Fibroblast of upper back skin (primary cell): ENCODE measurements at places on chromosomes 4 and X.

DNA sequence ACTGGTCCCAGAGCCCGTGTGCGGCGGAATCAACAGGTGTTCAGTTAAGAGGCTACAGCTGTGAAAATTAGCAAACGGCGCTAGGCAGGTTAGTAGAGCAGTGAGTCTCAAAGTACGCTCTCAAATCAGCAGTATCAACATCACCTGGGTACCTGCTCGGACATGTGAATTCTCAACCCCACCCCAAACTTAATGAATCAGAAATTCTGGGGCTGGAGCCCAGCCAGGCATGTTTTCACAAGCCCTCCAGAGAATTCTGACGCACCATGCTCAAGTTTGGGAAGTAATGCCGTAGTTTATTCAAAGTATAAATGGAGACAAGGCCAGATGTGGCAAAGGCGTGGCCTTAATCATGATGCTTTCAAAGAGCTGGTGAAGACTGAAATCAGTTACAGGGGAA, 58.2 kb upstream of the PTCHD1 start:
- no peak for DNase-seq

DNA sequence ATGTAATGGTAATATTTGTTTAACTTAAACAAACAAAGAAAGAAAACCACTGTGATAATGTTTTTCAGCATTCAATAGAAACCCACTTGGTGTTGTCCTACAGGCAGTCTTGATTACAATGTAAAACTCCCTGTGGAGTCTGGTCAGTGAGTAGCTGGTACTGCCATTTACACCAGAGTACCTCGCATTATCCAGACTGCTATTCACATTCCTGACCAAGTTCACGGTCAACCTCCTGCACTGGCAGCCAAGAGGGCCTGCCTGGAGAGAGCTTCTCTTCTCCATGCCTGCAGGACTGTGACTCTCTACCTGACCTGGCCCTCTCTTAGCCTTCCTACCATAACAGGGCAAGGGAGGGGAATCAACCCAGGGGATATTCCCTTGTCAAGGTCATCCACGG, 2.9 kb upstream of the LONRF3 start:
- DNase-seq: no peak

DNA sequence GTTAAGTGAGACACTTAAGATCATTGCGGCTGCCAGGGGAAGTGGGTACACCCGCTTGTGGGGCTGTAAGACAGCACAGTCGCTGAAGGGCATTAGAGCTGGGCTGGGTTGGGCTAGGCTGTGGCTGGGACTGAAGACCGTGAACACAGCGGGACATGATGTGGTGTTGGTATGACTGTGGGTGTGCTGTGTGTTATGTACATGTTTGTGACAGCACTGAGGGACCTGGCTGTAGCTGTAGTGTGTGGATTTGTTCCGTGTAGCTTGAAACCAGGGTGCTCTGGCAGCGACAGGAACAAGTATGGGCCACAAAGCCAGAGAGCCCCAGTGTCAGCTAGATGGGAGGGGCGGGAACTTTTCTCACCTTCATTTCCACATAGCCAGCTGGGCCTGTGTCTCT, 82.1 kb downstream of the NHSL2 start:
- DNase-seq: no peak

- DNase-seq: no peak
These were observed 11.2 kb downstream of the FGFBP2 start for GRCh38 chr4:15951781-15952180.

DNA sequence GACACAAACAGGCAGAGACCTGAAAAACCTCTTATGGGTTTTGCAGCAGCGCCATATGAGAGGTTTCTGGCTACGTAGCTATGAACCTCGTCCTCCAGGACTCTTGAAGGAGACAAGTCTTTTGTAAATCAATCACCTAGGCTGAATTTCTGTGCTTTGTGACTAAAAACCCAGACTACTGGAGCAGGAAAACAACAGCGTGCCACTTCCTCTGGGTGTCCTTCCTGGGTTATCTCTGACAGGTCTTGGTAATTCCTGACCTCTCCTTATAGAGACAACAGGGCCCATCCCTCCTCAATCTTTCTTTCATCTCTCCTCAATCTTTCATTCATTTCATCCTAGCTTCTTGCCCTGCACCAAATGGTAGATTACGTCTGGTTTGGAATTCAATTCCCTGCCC, 5.7 kb downstream of the S100P start:
- DNase-seq: no peak
